ENCODE measurements at places on chromosomes 2 and 18.

- DNase-seq, result no peak
Observed at GRCh38 chr2:148719941-148720436, 75.4 kb downstream of the EPC2 start.

DNA sequence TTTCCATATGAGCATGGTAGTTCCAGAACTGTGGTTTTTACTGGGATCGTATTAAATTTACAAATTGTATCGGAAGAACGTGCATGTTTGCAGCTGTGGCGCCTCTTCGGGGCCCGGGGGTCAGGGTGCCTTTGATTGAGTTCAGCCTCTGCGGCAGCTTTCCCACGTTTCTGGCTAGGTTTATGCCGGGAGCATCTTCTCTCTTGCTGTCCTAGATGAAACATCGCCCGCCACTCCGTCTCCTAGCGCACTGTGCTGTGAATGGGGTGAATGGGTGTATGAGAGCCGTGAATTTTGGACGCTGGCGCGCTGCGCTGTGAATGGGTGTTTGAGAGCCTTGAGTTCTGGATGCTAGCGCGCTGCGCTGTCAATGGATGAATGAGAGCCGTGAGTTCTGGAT lies 12.3 kb downstream of the PDCD1 start:
- no peak for DNase-seq

GRCh38 chr2:119011910-119012209 lies 69.9 kb downstream of the MARCO start:
- no peak for DNase-seq

GRCh38 chr18:7002107-7002506 lies 115.5 kb downstream of the LAMA1 start:
- no peak for DNase-seq

- DNase-seq, result no peak
Observed at GRCh38 chr18:49832221-49832647, 18.9 kb upstream of the ACAA2 start.

All from CD4-positive, alpha-beta T cell treated with Interleukin-15 for 1 hour (primary cell).